Hematopoietic multipotent progenitor cell treated with erythropoietin and hydrocortisone succinate and interleukin-3 and kit ligand, for 15 days (in vitro differentiated cells): ENCODE measurements at places on chromosomes 11 and 22.

- peak; percentile 25 for DNase-seq
Measured at GRCh38 chr11:57562596-57562995, 4.9 kb downstream of the UBE2L6 start.

DNA sequence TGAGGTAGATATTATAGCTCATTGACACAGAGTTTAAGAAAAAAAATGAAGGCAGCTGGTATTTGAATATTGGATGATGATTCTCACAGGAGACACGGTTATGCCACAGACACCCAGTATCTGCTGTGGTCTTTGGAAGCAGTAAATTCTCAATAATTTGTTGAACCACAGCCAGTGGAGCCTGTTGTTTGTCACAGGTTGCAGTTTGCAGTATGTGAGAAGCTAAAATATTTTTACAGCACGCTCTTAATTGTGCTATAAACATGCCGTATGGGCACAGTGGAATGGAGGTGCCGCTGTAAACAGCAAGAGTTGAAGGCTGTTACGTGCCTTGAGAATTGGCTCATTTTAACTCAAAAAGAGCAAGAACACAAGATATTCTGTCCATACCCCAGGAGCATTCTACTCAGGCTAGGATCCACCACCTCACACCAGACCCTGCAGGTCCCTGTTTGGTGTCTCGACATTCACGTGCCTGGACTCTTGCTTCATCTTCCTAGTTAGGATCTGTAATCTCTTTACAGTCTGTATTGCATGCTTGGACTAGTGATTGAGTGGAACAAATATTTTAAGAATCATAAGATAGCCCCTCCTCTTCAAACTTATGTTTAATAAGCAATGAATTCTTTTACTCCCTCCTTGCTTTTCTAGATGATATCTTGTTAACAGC is 94.7 kb upstream of the GAL start:
- no peak for DNase-seq

DNA sequence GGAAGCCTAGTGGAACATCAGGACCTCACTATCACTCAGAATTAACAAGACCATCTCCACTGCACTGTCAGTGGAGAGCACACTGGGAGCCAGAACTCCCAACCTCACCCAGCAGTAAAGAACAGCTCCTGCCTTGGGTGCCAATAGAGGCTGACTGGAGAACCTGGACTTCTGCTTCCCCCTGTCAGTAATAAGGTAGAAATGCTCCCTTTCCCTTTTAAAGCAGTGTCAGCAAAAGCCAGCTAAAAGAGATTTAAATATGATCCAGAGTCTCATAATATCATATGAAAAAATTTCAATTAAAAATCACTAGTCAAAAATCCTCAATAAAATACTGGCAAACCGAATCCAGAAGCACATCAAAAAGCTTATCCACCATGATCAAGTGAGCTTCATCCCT is 82.8 kb downstream of the SPATA19 start:
- DNase-seq, result no peak

DNA sequence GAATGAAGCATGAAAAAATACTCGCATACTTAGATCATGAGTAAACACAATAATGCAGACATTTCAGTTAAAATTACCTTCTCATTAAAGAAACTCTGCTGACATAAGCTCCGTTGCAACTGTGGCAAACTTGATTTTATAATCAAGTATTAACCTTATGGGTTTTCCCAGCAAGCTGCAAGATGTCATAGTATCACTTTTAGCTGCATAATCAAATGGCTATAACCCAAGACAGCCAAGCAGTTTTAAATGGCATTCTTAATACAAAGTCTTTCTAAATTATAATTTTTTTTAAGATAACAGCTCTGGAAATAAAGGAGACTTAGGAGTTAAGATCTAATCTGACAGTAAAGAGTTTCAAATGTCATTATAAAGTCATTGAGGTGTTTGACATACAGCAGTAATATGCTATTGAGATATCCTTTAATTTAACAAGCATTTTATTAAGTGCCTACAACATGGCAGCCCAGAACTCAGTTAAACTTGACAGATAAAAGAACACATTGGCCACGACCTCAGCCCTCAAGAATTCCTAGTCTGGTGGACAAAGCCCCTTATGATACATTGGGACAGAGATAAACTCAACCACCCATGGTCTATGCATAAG is 163.1 kb upstream of the FAT3 start:
- no peak for DNase-seq
